Esophagus squamous epithelium (tissue), 5 donors: ENCODE measurements at places on chromosomes 13 and 19.

DNA sequence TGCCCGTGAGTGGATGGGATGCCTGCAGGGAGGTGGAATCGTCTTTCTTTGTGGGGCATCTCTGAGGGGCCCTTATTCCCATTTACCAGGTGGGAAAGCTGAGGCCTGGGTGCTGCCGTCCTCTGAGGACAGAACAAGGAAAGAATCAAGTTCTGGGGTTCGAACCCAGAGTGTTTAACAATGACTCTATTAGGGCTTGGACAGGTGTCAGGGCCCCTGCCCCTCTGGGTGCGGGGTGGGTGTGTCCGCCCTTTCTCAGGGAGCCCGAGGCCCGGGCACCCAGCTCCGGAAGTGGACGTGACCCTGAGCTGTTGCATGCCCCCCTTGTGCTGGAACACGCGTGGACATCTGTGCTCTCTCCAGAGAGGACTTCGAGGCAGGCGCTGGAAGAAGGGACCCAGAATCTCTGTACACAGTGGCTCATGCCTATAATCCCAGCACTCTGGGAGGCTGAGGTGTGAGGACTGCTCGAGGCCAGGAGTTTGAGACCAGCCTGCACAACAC is 10.8 kb downstream of the NDUFA11 start:
- DNase-seq = no peak

- no peak for DNase-seq
These were observed 476.8 kb downstream of the COG6 start for GRCh38 chr13:40132249-40132648.

GRCh38 chr19:50384685-50385535 is 763 bp downstream of the POLD1 start:
- DNase-seq = no peak

DNA sequence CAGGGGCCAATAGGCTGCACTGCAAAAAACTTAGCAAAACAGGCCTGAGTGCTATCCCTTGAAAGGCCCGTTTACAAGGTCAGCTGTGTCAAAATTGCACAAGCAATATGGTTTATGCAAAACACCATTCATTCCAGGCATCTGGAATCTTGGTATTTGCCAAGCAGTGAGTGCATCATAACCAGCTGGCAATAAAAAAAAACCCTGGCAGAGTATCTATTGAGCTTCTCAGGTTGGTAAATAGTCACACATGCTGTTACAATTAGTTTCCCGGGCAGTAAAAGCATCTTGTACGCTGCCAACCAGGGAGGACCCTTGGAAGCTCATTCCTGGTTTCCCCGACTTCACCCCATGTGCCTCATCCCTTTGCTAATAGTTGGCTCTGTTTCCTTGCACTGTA is 21.3 kb downstream of the ZNF77 start:
- DNase-seq = no peak

DNA sequence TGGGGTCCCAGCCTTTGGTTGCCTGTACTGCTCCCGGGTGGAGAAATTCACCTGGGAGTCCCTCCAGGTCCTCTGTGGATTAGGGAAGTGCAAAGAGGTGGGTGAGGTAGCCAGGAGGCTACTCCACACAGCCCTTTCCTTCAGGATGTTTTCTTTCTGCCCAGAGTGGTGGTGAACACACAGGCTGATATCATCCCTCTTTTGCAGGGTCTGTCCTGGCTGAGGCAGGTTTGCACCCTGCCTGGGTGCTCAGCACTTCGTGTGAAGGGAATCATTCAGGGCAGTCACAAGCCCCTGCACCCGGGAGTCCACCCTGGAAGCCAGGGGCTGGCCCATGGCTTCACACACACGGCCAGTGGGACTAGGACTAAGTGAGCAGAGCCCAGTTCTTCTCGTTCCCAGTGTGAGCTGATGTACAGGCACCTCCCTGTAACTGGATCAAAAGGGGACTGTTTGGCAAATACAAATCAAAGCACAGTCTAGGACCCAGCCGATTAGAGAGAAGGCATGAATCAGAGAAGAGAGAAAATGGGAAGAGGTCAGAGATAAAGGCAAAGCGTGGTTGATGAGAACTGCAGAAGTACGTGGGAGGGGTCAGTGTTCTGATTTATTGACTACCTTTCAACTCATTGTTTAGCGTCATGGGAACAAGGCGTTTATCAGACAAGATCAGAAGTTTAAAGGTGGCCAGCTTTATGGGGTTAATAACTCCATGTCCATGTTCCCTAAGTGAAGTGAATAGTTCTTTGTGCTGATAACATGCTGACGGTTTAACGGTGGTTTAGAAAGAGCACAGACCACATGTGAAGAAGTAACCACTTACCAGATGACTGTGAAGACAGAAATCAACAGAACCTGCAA is 30.4 kb upstream of the SPATA13 start:
- no peak for DNase-seq

GRCh38 chr19:4304538-4305256 is at the start of gene FSD1:
Gene FSD1, plus strand, starts transcription at chr19:4304598. Its CDS starts 149 bp downstream, at chr19:4304747.
- DNase-seq = no peak

DNA sequence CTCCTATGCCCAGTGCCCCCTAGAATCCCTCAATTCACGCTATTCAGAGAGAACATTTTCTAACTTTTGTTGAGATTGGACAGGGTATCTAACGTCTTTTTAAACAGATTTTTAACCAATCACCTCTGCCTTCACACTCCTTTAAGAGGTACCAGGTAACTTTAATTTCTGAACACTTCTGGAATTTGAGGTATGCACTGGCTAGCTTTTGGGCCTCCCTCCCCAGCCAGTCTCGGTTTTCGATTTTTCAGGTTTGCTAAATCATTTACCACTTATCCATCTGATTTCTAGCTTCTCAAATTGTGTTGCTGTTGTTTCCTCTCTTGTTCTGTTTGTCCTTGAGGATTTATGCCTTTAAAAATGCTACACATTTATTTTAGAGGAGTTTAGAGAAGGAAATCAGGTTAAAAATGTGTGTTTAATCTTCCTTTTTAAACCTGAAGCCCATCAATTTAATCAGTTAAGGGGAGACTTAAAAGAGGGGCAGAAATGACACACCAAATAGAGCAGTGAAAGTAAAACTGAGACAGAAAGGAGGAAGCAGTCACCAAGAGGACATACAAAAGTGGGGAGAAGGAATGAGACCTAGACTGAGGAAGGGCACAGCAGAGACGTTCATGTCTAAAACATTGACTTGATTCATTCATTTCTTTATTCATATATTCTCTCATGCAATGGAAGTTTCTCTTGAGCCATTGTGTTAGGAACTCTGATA is 139.6 kb upstream of the HTR2A start:
- no peak for DNase-seq

DNA sequence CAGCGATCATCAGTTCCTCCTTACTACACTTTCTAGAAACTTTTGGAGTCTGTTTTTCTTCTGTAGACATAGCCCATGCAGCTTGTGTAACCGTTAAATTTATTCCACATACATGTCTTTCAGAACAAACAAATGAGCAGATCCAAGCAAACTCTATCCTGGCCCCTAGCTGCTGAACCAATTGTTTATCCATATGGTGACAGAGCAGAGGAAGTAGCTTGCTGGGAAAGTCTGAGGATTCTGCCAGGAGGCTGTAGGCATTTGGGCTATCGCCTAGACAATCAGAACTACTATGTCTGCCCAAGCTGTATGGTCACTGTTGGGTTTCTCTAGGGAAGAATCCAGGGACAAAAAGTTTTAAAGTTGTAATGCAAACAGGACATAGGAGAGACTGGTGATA is 343.7 kb downstream of the SPRY2 start:
- no peak for DNase-seq

DNA sequence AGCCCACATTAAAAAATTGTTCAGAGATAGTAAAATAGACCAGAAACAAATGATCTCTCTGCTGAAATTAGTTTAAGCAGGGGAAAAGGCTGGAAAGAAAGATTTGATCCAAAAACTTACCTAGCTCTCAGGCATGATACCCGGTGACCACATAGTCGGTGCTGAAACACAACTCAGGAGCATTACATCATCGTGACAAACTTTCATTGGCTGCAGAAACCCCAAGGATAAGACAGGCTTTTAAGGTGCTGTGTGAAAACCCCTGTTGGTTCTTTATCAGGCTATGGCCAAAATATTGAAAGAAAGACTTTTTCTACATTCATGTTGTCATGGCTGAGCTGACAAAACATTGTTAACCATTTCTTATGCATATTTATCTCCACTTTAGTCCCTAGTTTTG is 171.7 kb upstream of the KLF12 start:
- no peak for DNase-seq

DNA sequence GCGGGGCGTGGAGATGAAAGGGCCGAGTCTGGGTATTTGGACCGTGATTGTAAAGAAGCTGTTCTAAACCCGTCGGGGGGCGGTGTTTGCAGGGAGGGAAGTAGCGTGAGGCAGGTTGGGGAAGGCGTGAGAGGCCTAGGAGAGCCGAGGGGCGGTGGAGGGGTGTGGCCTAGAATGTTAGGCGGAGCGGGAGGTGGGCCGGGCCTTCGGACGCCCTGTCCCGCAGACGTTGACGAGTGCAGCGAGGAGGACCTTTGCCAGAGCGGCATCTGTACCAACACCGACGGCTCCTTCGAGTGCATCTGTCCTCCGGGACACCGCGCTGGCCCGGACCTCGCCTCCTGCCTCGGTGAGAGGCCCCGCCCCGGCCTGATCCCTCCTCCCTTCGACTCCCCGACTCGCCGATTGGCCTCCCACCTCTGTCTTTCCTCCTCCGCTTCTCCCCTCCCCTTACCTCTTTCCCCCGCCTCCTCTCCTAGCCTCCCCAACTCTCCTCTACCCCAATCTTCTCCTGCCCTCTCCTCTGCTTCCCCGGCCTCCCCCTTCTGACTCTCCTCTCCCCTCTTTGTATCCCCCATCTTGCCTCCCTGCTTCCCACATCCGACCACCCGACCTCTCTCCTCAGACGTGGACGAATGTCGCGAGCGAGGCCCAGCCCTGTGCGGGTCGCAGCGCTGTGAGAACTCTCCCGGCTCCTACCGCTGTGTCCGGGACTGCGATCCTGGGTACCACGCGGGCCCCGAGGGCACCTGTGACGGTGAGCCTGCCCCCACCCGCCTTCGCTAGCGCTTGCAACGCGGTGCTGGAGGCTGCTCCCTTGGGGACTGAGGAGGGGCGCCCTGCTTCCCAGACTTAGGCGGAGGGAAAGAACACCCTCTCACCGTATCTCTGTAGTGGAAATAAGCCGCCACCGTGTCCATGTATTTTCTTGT is 12.8 kb downstream of the LTBP4 start:
- peak; percentile 48 for DNase-seq
